ENCODE measurements at places on chromosomes 16 and 17. TPM values are rescaled to one million over a fixed set of nuclear protein-coding genes. Genes with fewer than 3 reads are reported as not detected.

Gene C17orf50
- total RNA-seq, result not detected

Gene SLFN12L
- total RNA-seq, result 4.7 TPM

Gene CTRL
- total RNA-seq, result 1.3 TPM

GRCh38 chr17:70239391-70239826 is 70.1 kb downstream of the KCNJ2 start:
- no peak for DNase-seq

DNA sequence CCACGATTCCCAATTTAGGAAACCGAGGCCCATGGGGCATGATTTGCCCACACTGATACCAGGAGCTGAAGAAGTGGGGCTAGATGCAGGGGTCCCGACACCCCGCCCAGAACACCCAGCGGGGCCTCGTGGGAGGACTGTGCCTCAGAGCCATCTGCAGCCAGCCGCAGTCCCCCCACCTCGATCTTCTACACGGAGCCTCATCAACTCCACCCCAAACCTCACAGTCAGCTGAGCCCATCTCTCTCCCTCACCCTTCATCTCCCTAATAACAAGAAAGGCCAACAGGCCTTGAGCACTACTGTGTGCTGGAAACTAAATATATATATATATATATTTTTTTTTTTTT is 4.2 kb downstream of the ITGAE start:
- DNase-seq, result no peak

All from mesenteric fat pad (tissue), 1 donor.